ENCODE measurements at places on chromosomes 2 and 18.

- DNase-seq, result no peak
Measured at GRCh38 chr2:132729522-132729921, 59.5 kb upstream of the LYPD1 start.

GRCh38 chr2:8644605-8645175 lies 37.2 kb upstream of the ID2 start:
- no peak for DNase-seq

GRCh38 chr2:11494310-11494709 lies 28.3 kb upstream of the E2F6 start:
- no peak for DNase-seq

DNA sequence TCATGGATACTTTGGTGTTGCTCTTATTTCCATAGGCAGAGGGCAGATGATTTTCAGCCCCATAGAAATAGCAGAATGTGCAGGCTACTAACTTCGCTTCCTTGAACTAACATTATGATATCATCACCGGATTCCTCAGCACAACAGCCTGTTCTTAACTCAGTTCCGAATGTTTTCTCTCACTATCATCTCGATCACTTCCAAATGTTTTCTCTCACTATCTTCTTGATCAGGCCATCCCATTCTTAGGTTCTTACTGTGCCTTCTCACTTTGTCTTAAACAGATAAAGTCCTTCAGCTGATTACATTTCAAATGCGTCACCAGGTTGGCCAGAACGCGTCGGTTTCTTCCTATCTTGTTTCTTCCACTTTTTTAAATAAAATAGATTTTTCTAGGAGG lies 11.4 kb upstream of the MBD2 start:
- no peak for DNase-seq

DNA sequence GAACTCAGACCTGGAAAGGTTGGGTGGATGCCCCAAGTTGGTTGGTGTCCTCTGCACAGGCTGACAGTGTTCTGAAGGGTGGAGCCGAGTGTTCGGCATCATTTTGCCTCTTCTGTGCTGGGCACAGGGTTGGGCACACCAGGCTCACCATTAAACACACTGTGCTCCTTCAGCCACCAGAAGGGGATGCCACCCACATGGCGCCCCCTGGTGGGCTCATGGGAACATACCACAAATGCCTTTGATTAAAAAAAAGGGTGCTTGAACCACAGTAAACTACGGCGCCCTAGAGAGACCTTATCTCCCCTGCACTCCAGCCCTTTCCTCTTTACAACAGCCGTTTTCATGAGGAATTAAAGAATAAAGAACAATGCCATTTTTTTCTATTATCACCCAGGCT lies 89.4 kb downstream of the CELF4 start:
- peak; percentile 67 for DNase-seq

DNA sequence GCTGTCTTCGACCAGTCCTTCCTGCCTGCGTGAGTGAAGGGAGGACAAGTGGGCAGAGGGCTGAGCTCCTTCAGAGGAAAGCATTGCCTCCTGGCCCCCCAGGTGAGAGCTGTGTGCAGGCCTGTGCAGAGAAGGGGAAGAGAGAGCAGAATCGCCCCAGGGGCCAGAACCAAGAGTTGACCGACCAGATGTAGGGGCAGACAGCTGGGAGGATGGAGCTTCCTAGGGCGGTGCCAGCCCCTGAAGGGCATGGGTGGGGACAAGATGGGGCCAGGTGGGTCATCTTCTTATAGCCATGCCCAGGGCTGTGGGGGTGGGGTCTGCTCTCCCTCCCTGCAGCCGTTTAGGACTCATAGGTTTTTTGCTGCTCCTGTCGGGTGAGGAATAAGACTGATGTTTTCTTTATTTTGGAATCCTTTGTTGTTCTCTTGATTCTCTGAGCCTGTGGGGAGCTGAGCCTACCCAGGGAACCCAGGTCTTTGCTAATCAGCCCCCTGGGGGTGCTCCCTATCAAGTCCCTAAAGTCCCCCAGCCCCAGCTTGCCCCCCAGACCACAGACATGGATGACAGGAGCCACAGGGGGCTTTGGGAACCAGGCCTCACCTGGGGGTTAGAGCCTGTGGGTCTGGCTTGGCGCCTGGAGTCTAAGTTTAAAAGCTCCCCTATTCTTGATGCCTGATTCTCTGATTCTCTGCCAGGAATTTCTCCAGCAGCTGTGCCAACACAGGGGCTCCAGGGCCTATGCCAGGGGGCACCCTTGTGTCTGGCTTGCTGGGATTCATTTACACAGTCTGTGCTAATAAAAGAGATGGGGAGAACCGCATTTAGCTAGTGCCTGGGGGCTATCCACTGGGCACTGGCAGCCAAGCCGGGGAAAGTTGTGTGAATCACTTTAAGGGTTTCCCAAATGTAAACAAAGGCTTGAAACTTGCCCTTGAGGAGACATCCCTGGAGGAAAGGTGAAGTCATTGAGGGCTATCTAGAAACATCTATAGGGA lies 9.3 kb upstream of the EFHD1 start:
- peak; percentile 75 for DNase-seq

DNA sequence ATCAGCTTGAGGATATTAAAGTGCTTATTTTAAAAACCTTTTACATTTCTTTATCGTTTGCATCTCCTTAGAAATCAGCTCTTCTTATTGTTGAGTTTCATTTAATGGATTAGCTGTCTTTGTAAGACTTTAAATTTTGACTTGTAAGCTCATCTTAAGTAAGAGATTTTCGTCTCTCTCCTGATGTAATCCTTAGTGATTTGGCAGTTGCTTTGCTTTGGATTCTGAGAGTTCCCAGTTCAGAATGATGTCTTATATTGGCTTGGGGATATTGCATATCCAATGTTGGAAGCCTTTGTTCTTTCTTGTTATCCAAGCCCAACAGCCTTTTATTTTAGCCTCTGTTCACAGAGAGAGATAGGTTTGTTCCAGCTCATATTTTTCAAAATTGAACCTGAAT lies 212.1 kb downstream of the ARL6IP6 start:
- DNase-seq, result no peak

GRCh38 chr18:65439188-65439587 lies 311.6 kb upstream of the CDH7 start:
- DNase-seq, result no peak

GRCh38 chr2:205686056-205686782 lies 3.9 kb downstream of the NRP2 start:
- no peak for DNase-seq

DNA sequence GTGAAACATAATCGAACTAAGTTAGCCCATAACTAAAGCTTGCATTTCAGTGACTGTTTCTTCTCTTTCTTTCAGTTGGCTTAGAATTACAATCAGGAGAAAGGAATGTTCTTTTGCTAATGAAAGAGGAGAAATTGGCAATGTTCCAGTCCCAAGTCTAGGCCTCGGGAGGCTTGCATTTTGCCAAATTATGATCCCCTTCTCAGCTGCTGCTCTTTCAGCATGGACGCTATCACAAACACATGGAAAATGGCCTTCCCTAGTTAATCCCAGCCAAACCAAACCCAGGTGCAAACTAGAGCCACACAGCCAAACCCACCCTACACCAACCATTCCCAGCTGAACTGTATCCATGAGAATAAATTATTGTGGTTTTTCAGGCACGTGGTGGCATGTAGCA lies 605.2 kb upstream of the LRRTM4 start:
- DNase-seq, result no peak

DNA sequence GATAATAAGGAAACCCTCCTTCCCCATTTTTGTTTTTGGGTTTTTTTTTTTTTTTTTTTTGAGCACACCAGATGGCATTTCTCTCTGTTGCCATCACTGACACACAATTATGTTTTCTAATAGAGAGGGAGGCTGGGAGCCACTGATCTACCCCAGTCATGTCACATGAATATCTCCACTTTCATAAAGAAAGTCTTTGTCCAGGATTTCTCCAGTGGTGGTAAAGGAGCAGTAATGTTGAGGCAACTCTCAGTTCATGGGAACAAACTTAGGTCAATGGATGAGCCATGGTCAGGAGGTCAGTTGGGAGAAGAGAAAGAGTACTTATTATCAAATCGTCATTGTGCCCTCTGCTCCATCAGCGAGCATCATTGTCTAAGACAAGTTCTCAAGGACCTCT lies 603.7 kb downstream of the ARHGAP15 start:
- no peak for DNase-seq

DNA sequence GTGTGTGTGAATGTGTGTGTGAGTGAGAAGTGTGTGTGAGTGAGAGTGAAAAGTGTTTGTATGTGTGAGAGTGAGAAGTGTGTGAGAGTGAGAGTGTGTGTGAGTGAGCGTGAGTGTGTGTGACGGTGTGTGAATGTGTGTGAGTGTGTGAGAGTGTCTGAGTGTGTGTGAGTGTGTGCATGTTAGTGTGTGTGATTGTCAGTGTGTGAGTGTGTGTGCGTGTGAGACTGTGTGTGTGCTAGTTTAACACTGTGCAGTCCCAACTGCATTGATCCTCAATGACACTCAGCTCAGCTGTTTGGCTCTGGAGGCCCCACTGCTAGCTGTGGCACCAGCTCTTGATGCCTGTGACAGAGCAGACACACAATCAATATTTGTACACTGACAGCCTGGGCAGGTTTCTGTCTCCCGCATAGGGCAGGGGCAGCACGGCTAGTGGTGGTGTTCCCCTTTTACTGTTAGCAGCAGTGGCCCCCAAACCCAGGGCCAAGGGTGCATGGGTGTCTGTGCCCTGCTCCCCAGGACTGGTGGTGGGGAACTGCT lies 135.0 kb downstream of the INHBB start:
- DNase-seq, result no peak

DNA sequence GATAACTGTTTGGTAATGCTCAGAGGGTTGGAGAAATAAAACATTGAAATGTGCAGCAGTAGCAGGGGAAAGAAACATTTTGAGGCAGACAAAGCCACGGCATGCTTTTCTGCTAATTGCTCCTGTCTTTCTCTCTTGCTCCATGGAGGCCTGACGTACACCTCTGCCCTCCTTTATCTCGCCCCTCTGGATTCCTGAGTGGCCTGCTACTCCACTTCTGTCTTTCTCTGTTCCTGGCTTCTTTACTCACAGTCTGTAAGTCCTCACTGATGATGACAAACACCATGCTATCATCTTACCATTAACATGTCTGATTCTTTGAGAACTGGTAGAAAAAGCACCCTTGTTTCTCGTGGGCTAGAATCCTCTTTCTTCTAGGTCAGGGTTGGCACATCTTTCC lies 392.9 kb downstream of the MEIS1 start:
- DNase-seq, result peak; percentile 91

- DNase-seq, result no peak
Measured at GRCh38 chr2:197239434-197239833, 71.1 kb downstream of the ANKRD44 start.

- peak; percentile 42 for DNase-seq
Measured at GRCh38 chr2:74004212-74005182, 19.8 kb downstream of the TET3 start.

GRCh38 chr2:101679037-101679726 lies 18.3 kb upstream of the MAP4K4 start:
- DNase-seq, result peak; percentile 94

GRCh38 chr18:33656889-33657448 lies 79.0 kb downstream of the ASXL3 start:
- DNase-seq, result no peak

Measured in islet precursor cell (in vitro differentiated cells).